Natural killer cell treated with Interleukin-12 subunit alpha and Interleukin-12 subunit beta and Interleukin-15 and Interleukin-18, amount 100 ng/mL, for 72 hours (primary cell): ENCODE measurements at places on chromosomes 4 and X. TPM values are rescaled to one million over a fixed set of nuclear protein-coding genes. Genes with fewer than 3 reads are reported as not detected.

- no peak overlapping the region for H3K27ac ChIP-seq
- no peak overlapping the region for H3K4me3 ChIP-seq
- DNase-seq = no peak
- peaks cover 17% of the 10 kb centered on the region for H3K36me3 ChIP-seq
- H3K4me1 ChIP-seq = peaks cover 50% of the 10 kb centered on the region
- no peaks in the 10 kb centered on the region for H3K27me3 ChIP-seq
Observed at GRCh38 chr4:102531462-102531861, 30.3 kb downstream of the NFKB1 start.

The HGFAC gene
- total RNA-seq = not detected

The RNF150 gene
- not detected for total RNA-seq

DNA sequence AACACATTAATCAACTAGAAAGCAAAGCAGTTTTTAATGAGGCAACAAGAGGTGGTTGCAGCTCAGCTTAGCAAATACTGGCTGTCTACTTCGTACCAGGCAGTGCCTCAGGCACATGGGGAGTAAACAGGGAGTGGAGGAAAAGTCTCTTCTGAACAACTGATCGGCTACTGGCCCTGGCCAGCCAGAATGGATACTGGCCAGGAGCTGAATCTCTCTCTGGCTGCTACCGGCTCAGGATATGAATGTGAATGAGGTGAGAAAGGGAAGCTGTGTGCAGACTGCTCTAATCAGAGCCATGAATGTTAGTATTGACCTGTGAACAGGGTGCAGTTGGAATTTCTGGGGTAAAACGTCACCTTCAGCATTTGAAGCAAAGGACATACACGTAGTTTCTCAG, 77.3 kb downstream of the STK32B start:
- no peak overlapping the region for H3K4me3 ChIP-seq
- no peak overlapping the region for H3K27ac ChIP-seq
- DNase-seq = no peak
- peaks cover 27% of the 10 kb centered on the region for H3K27me3 ChIP-seq
- peaks cover 6% of the 10 kb centered on the region for H3K36me3 ChIP-seq

GRCh38 chr4:154743683-154744340, at the start of gene LRAT:
TSS of gene LRAT (plus strand) at chr4:154744000. CDS start at chr4:154744327, 327 bp downstream.
- no peaks in the 10 kb centered on the region for H3K36me3 ChIP-seq
- no peak within 1 kb of the TSS for H3K27ac ChIP-seq
- peak within 1 kb of the TSS; percentile 79 for H3K4me3 ChIP-seq
- H3K4me1 ChIP-seq = peaks cover 5% of the 10 kb centered on the region

The GC gene
- not detected for total RNA-seq

DNA sequence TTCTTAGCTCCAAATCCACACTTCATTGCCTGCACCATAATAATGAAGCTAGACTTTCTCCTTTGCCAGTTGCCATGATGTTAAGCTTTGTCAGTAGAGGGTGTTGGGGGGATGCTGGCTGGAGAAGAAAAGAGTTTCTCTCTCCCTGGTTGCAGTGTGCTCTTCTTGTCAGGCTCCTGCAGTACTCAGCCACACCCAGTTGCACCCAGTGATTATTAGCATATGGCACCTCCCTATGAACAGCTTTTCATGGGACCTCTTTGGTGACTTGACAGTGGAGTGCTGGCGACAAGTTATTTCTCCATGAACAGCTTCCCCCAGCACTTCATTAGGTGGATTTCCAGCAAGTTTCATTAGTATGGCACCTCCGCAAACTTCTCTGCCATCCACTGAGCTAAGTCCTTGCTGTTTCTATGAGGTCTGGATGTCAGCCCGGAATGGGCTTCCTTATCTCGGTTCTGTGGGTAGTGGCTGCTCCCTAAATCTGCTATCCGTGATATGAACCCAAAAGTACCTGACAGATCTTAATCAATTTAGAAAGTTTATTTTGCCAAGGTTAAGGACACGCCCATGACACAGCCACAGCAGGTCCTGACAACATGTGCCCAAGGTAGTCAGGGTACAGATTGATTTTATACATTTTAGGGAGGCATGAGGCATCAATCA, 18.8 kb upstream of the OTUD4 start:
- no peak overlapping the region for H3K27ac ChIP-seq
- H3K27me3 ChIP-seq = peaks cover 5% of the 10 kb centered on the region
- H3K4me3 ChIP-seq = no peak overlapping the region
- DNase-seq = no peak
- no peaks in the 10 kb centered on the region for H3K4me1 ChIP-seq

GRCh38 chrX:77960567-77960966, 8.9 kb downstream of the PGAM4 start:
- H3K4me3 ChIP-seq = peak overlapping the region; percentile 3
- H3K27me3 ChIP-seq = no peaks in the 10 kb centered on the region
- H3K27ac ChIP-seq = peak overlapping the region; percentile 33
- peaks cover 27% of the 10 kb centered on the region for H3K4me1 ChIP-seq
- no peaks in the 10 kb centered on the region for H3K36me3 ChIP-seq

The HMX1 gene
- not detected for total RNA-seq

GRCh38 chr4:97942951-97943350, 200.3 kb downstream of the STPG2 start:
- no peaks in the 10 kb centered on the region for H3K27me3 ChIP-seq
- H3K27ac ChIP-seq = no peak overlapping the region
- no peaks in the 10 kb centered on the region for H3K4me1 ChIP-seq
- H3K36me3 ChIP-seq = peaks cover 12% of the 10 kb centered on the region
- no peak overlapping the region for H3K4me3 ChIP-seq
- DNase-seq = no peak

The VCX2 gene
- total RNA-seq = not detected

DNA sequence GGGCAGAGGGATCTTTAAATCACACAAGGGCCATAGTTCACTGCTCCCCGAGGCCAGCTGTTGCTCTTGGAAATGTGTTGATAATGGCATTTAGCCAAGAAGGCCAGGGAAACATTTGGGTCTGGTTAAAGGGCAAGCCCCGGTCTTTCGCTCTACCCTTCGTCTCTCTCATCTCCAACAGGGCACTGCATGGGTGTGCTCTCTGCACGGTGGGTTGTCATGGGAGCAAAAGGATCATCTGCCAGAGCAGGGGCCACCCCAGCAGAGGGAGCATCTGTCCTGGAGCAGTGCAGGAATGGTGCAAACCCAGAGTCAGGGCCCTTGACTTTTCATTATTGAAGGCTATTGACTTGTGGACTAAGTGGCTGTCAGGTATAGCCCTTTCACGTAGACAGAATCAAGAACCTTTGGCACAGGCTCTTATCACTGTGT, 22.7 kb upstream of the PGRMC2 start:
- H3K36me3 ChIP-seq = no peaks in the 10 kb centered on the region

- DNase-seq = no peak
- no peaks in the 10 kb centered on the region for H3K36me3 ChIP-seq
- no peak overlapping the region for H3K4me3 ChIP-seq
- no peaks in the 10 kb centered on the region for H3K27me3 ChIP-seq
Observed at GRCh38 chrX:31893525-31893924, 821.7 kb upstream of the FTHL17 start.

The ARHGAP6 gene
- total RNA-seq = 0.14 TPM

The RASL11B gene
- total RNA-seq = not detected

- H3K27me3 ChIP-seq = no peaks in the 10 kb centered on the region
- H3K4me3 ChIP-seq = no peak overlapping the region
- H3K27ac ChIP-seq = no peak overlapping the region
- no peaks in the 10 kb centered on the region for H3K4me1 ChIP-seq
- no peak for DNase-seq
- no peaks in the 10 kb centered on the region for H3K36me3 ChIP-seq
Observed at GRCh38 chr4:73703320-73703719, 37.0 kb upstream of the CXCL8 start.

The HMGB3 gene
- total RNA-seq = 30.0 TPM
